Mucosa of descending colon (tissue), 3 donors: ENCODE measurements at places on chromosomes 3 and 15. TPM values are rescaled to one million over a fixed set of nuclear protein-coding genes. Genes with fewer than 3 reads are reported as not detected.

- DNase-seq = no peak
Measured at GRCh38 chr3:183880121-183880520, 4.6 kb downstream of the PARL start.

DNA sequence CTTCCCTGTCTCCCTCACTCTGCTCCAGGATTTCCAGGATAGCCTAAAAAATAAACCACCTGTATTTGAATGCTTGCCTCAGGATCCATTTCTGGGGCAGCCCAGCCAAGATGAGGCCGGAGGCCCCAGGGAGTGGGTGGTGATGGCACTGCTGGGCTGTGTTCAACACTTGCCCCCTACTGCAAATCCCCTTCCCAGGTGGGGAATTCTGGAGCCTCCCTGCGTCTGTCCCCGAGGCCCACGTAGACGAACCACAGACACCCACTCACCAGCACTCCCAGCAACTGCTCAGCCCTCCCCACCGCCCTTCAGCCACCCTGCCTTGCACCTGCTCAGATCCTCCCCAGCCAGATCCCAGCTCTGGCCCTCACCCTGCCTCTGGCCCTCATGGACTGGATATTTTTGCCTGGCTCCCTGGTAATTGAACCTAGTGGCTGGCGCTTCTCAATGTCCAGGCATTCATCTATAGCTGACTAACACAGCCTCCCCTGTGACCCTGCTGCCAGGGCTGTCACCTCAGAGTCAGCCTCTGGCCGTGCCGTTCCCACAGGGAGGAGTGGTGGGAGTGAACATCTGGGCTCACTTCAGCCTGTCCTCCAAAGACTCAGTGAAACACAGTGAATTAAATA is 17.1 kb upstream of the EPB42 start:
- no peak for DNase-seq

DNA sequence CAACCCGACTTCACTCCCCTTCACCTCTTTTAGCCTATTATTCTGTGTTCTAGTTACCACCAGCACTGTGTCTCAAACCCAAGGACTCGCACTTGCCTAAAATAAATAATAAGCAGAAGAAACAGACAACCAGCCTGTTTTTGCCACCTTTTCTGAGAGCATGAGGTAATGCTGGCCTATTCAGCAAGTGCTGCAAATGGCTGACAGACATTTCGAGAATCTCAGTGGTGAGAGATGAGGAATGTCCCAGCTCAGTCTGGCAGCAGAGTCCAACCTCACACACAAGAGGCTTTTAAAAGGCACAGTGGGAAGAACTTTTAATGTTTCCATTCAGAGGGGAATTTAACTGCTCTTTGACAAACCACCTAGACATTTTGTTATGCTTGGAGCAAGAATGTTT is 143.3 kb upstream of the GMNC start:
- DNase-seq = no peak

ST3GAL6 gene
- 2.3 TPM for total RNA-seq

DNA sequence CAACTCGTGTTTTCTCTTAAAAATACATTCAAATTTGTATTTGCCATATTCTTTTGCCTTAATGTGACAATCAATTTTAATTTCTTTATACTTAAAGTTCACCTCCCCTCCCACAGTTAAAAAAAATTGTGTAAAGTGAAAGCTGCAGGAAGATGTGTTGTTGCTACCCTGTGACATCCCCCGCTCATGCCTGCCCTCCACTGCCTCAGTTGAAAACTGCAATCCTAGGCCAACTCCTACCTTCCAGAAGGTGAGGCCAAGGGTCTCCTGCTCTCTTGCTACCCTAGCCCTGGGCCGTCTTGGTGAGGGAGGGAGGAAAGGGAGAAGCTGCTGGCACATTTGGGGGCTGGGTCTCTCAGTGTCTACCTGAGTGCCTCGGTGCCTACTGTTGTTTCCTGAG is 57.0 kb upstream of the CMTM7 start:
- DNase-seq = no peak
